ENCODE measurements at places on chromosomes 11 and 22.

GRCh38 chr22:11598492-11599440 is 3929.2 kb upstream of the OR11H1 start:
- DNase-seq = no peak

DNA sequence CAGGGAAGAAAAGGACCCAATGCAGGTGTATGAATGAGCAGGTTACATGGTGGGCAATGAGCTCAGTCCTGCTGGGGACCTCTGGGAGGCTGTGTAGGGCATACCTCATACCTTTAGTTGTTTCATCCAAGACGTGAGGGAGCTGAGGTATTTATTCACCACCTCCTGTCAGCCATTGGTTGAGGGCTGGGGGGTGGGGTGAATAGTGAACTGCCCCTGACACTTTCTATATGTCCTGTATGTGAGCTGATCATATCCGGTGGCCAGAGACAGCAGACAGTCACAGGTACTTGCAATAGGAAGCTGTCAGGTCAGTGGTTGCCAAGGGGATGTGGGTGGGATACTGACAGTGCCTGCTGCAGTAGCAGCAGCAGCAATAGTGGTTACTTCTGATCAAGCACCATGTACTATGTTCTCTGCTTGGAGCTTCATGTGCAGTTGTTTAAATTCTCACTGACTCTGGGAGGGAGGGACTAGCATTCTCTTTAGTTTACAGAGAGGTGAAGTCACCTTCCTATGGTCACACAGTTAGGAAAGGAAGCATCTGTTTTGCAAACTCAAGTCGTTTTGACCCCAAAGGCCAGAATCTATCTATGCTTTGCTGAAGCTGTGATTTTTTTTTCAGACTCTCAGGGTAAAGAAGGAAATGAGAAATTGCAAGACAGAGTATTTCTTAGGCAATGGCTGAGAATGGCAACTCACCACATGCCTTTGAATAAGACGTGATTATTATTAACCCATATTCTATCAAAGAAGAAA is 54.0 kb downstream of the MIAT start:
- no peak for DNase-seq

GRCh38 chr11:107769189-107769588 is 57.3 kb upstream of the SLN start:
- DNase-seq = no peak

DNA sequence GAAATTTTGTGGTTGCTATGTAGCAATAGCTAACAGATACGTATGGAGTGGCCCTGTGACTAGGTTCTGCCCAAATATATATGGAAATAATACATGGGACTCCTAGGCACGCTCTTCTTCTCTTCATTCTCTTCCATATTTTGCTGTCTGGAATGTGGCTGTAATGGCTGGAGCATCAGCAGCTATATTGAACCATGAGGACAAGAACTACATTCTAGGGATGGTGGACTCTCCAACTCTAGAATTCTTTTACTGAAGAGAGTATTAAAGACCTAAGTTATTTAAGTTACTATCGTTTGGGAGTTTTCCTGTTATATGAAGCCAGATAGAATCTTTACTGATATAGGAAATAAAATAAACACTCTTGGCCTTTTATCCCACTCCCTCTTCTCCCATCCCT is 7.5 kb upstream of the NELL1 start:
- no peak for DNase-seq

- no peak for DNase-seq
Observed at GRCh38 chr11:16322190-16322589, 34.2 kb downstream of the SOX6 start.

DNA sequence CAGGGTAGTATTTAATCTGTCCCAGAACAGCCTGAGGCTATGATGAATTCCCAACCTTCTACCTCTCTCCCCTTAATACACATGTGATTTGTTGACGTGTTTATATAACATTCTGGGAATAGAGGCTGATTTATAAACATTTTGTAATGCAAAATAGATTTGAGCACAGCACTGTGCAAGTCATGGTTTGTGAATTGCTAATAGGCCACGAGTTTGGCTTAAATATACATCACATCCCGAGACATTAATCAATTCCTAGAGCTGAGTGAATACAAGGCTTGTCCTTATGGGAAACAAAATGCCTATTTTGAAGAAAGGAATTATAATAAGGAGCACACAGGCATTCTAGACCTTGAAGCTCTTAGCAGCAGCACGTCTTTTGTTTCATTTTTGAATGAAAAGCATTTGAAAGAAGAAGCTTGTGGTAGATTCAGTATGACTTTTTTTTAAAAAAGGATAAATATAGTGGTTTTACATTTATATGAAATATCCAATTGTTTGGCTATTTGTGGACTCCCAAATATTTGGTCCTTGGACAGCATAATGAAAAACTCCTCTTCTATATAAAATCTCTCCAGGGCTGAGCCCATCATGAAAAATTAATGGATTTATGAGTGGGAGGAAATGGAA is 116.4 kb downstream of the SLC17A6 start:
- DNase-seq = no peak

DNA sequence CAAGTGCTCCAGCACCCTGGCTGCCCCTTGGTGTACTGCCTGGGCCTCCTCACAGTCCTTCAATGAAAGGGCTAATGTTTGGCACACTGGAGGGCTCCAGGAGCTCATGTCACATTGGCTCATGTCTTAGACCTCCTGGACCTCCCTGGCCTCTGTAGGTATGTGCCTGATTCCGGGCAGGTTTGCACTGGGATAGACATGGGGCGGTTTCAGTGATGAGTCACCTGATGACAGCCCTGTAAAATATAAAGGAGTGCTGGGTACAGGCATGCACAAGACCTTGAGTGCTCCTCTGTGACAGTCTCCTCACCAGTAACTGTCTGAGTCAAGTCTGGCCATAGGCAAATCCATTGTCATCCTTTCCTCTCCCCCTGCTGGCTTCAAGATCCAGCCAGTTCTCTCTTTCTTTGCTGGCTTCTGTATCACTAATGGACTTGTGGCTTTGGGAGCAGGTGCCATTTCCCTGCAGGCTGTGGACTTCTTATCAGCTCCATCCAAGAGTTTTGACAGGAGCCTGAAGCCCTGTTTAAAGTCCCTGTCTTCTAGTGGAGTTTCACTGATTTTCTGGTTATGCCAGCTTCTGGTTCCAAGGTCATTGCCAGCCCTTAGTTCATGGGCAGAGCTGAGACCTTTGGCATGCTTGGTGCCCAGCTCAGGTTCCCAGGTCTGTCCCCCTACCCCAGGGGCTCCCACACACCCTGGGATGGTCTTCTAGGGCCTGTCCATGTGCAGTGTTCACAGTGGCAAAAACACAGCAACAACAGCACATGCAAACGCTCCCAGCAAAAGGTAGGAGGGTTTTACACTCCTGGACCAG is 22.7 kb upstream of the P2RY2 start:
- no peak for DNase-seq

GRCh38 chr11:2174361-2174760 is 2.7 kb upstream of the TH start:
- DNase-seq = no peak

- DNase-seq = no peak
Observed at GRCh38 chr11:71998061-71998460, 648 bp upstream of the IL18BP start.

GRCh38 chr11:104256525-104256924 is 92.6 kb upstream of the PDGFD start:
- DNase-seq = no peak

- no peak for DNase-seq
Observed at GRCh38 chr11:132115454-132115853, 745.0 kb downstream of the NTM start.

DNA sequence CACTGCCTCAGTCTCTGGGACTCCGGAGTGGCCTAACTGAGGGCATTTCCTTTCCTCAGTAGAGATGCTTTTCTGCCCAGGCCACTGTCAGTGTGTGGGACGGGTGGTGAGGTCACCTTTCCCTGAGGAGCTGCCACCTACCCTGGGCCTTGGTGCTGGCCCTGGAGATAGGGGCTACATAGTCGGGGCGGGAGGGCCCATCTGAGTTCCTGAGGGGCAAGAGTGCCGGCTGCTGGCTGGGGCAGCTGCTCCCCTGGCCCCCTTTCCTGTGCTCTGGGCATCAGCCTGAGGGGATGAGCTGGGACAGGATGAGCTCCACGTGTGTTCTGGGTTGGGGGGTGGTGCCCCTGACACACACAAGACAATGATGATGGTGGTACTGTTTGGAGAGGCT is 5.4 kb downstream of the KCNC1 start:
- no peak for DNase-seq

DNA sequence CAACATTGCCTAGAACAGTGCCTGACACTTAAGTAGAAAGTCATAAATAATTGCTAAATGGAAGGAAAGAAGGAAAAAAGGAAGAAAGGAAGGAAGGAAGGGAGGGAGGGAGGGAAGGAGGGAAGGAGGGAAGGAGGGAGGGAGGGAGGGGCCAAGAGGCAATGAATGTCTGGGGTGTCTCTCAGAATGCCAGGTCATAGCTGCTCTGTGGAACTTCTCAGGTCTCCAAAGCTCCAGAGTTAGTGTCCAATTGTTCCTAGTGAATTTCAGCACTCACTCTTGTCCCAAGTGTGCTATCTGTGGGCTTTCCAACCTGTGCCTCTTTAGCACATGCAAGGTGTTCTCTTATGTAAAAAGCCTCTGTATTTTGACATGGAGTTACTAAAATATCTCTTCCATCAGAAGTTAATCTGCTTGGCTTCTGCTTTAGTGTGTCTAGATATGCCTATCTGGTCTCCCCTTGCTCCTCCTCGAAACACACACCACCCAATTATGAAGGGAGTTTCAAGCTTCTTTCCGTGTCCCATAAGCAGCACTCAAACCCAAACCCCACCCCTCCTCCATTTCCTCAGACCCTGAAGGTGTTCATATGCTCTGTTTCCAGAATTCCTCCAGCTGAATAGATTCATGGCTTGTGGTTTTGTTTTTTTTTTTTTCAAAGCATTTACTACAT is 56.5 kb downstream of the FAM76B start:
- no peak for DNase-seq

- no peak for DNase-seq
Observed at GRCh38 chr22:45263463-45264269, 21.1 kb upstream of the UPK3A start.

DNA sequence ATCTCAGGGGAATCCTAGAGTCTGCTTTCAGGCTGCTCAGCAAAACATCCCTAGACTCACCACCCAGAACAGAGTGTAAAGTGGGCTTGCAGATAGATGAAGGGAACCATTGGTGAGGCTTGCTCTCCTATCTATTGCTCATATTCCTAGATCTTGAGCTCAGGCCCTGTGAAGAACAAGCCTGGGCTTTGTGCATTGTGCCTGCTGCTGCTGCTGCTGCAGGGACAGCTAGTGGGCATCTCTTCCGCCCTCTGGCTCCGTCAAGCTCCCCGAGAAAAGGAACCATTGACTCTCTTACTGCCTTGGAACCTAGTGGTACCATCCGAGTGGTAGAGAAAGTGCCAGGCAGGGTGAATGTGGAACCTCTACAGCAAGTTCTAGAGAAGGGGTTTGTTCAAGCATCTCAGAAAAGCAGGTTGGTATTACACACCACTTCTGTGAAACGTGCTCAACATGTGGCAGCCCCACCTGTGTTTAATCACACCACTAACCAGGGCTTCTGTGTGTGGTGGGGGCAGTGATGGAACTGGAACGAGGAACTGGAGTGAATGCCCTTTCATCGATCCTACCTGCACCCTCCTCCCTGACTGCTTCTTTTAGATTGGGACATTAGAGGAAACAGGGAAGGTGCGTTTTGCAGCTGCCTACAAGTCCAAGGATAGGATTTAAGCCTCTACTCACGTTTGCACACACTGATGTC is 4.4 kb downstream of the BACE1-AS start:
- no peak for DNase-seq

GRCh38 chr22:19750507-19751490 is 9.8 kb upstream of the TBX1 start:
- no peak for DNase-seq

- DNase-seq = no peak
Observed at GRCh38 chr22:37570661-37570976, 9.3 kb downstream of the LGALS2 start.

DNA sequence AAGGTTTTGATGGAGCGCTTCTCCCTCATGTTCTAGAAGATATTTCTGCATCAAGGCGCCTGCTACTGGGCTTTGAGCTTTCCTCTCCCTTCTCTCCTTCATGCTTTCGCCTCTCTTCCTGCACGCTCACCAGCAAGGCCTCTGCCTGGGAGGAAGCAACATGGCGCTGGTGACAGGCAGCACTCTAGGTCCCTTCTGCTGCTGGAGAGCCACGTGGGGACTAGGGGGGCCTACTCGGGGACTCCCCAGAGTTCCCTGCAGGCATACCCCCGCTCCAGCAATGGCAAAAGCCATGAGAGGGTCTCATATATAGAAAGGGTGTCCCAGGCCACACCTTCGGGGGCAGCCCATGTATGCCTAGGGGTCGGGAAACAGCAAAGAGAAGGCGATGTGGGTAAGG is 49.7 kb downstream of the GRIK4 start:
- DNase-seq = no peak

GRCh38 chr11:88521799-88522201 is 184.3 kb upstream of the CTSC start:
- no peak for DNase-seq

DNA sequence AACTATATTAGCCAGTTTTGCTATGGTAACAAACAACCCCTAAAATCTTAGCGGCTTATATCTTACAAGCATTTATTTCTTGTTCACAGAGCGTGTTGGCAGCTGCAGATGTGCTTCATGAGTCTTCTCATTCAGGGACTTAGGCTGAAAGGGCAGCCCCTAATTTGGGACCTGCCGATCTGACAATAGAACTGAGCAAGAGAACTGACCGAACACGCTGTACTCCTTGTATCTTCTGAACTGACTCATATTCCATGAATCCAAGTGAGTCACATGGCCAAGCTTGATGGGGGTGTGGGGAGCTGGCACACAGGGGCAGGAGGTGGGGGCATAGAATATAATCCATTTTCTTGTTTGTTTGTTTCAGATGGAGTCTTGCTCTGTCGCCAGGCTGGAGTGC is 481.7 kb upstream of the CADM1 start:
- DNase-seq = no peak

DNA sequence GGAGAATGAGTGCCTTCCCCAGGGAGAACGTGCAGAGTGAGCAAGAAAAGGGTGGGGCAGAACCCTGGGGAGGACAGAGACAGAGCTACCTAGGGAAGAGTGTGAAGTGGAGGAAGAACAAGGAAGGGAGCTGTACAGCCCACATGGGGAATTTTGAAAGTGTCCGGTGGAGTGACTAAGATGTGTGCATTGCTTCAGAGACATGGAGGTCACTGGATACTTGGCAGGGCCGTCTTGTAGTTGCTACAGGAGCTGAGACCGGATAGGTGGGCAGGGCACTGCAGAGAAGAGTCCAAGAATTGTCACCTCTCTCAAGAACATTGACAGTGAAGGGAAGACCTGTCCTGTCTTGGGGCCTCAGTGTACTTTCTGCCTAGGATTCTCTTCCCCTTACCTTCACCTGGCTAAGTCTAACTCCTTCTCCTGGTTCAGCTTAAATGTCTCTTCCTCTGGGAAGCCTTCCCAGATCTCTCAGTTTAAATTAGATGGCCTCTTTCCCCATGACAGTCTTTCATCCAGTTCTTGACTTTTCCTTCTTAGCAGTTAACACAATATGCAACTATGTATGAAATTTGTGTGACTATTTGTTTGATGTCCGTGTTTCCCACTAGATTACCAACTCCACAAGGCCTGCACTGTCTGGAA is 9.2 kb upstream of the P2RY6 start:
- no peak for DNase-seq

Measured in T-helper 22 cell (primary cell).